ENCODE measurements at places on chromosomes 3 and 15.

GRCh38 chr15:31489281-31489680 is 162.6 kb downstream of the KLF13 start:
- no peak for DNase-seq

- DNase-seq, result no peak
Observed at GRCh38 chr3:172634948-172635347, 75.9 kb downstream of the NCEH1 start.

DNA sequence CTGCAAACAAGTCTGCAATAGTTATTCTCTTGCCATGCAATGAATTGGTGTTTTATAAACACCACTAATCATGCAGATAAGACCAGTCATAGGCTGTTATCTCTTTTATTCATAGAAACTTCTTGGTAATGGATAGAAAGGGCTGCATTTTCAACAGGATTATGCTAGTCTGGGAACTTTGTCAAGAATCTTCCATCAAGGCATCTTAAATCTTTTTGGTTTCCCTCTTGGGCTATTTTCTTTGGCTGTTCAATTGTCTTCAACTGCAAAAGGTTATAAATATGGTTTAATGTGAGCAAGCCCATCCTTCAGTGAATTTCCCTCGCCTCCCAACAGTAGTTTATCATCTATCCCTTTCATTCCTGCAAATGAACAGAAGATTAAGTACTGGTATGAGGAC is 59.0 kb upstream of the MINAR1 start:
- DNase-seq, result no peak

DNA sequence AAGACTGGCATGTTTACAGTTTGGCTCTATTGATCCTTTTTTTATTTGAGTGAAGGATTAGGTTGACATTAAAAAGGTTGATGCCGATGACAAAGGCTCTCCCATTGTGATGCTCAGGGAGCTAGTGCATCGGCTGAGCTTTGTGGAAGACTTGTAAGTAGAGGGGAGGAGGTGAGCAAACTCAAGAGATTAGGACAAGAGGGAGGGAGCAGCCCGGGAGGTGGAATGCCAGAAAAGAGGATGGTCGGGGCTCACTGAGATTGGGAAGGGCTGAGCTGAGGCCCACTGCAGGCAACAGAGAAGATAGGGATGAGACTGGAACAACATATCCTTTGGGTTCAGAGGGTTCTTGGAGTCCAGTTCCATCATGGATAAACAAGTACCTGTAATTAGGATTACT is 26.5 kb upstream of the PSMD6 start:
- no peak for DNase-seq

- DNase-seq, result no peak
Observed at GRCh38 chr15:57718309-57718708, 11.8 kb downstream of the POLR2M start.

DNA sequence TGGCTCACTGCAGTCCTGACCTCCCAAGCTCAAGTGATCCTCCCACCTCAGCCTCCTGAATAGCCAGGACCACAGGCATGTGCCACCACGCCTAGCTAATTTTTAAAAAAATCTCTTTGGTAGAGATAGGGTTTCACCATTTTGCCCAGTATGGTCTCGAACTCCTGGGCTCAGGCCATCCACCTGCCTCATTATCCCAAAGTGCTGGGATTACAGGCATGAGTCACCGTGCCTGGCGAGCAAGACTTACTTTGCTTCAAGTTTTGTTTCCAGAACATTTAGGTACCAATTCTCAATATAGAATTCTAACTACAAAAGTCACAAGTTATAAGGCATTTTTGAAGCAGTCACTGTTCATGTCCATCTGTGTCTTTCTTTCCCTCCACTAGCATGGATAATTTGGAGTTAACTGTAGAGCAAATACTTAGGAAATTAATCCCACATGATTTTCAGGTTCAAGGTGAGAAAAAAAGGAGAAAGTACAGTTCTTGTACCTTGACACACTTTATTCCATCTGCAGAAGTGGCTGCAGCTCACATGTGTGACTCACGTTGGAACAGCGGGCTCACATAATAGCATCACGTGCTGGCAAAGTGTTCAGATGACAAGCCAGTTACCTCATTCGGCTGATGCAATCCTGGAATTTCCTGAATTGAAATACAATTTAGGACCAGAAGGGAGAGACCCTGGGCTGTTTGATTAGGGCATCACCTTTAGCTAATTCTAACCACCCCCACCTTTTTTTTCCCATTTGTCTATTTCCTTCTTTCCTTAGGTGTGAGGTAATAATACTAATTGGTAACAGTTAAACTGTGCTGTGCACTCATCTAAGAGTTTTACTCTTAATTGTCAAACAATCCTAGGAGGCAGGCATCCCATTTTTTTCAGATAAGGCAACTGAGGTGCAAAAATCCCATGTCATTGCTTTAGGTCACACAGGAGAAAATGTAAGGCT is 46.9 kb upstream of the NEDD4 start:
- DNase-seq, result no peak

DNA sequence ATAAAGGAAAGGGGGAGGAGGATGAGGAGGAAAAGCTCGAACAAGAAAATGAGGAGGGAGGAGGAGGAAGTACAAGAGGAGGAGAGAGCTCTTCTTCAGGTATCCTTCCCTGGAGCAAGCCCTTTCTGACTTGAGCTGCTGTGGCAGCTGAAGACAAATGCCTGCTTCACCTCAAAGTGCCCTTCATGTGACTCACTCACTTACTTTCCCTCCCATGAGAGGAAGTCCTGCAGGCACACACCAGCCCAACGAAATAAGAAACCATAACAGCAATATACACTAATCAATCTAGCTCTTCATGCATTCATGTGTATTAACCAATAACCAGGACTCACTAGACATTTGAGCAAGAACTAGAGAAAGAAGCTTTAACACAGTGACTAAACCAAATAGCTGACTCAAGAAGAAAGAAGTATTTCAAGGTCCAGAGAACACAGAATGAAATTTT is 251.9 kb downstream of the IGSF11 start:
- DNase-seq, result no peak

- no peak for DNase-seq
Observed at GRCh38 chr3:55501905-55502304, 14.8 kb upstream of the WNT5A start.

DNA sequence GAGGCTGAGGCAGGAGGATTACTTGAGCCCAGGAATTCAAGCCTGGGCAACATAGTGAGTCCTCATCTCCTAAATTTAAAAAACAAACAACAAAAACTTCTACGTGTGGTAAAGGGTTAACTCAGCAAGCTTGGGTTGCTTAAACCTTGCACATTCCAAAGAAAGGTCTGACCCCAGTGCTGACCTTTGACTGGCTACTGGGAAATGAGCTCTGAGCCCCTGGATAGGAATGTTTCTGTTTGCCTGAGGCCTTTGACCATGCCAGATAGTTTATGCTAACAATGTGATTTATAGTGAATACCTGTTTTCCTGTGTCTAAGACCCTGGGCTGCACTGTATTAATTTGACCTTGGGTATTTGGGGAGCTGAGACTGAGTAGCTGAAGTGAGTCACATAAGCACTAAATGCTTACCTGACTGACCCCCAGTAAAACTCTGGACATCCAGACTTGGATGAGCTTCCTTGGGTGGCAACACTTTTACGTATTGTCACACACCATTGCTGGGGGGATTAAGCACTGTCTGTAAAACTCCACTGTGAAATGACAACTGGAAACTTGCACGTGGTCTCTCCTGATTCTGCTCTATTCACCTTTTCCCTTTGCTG is 20.7 kb downstream of the TCAIM start:
- peak; percentile 34 for DNase-seq

DNA sequence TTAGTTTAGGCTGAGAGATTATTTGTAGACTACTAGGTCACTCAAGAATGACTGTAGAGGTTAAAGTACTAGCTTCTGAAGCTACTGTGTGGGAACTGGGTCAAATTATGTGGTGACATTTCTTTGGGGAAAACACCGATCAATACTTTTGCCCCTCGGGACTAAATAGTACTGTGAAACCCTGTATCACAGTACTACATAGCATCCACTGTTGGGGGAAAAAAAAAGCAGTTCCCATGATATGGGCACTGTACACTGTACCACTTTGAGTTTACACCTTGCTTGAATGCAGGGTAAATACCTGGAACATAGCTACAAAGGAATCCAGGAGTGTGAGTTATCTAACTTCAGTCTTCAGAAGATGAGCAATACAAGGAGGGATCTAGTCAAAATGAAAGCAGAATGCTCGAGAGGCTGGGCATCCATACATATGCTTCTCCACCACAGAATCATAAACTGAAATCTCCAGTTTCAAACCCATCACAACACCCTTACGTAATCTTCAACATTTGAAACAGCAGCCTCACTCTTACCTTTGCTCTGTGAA is 311.4 kb downstream of the UNC13C start:
- no peak for DNase-seq

DNA sequence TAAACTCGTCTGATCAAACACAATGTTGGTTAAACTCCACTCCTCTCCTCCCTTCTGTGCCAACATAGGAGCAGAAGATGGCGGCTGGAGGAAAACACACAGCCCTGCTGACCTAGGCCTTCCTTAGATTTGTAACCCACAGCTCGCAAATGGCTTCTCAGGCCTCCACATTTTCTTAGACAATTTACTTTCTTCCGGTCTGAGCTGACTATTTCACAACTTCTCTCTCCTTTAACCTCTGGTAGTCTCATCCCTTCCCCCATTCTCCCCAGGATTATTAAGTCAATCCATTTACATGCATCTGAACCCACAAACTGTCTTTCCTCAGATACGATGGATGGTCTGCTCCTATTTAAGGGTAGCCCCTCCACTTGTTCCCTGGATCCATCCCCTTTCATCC is 25.7 kb upstream of the ULK4 start:
- no peak for DNase-seq

DNA sequence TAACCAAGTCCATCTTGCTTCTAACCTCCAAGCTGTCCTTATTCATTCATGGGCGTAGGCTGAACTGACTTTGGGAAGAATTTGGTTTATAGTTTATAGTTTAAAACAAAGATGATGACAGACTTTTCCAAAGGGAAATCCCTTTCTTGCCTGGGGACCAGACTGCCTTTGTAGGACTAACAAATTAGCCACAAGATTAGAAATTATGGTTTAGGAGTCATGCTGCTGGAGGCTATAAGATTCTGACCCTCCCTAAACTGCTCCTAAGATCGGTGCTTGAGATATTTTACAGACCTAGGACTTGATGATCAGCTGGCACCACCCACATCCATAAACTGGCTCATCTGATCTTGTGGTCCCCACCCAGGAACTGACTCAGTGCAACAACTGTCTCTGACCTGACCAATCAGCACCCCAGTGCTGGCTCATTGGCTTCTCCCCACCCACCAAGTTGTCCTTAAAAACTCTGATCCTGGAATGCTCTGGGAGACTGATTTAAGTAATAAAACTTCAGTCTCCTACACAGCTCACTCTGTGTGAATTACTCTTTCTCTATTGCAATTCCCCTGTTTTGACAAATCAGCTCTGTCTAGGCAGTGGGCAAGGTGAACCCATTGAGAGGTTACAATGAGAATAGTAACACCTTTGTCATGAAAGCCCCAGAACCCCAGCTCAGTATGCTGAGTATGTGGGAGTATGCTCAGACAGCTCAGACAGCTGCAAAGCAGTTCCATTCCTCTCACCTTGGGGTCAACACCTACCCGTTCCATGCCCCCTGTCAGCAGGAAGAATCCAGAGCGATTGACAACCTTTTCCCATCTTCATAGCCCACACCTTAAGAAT is 51.6 kb upstream of the C15orf39 start:
- DNase-seq, result no peak

DNA sequence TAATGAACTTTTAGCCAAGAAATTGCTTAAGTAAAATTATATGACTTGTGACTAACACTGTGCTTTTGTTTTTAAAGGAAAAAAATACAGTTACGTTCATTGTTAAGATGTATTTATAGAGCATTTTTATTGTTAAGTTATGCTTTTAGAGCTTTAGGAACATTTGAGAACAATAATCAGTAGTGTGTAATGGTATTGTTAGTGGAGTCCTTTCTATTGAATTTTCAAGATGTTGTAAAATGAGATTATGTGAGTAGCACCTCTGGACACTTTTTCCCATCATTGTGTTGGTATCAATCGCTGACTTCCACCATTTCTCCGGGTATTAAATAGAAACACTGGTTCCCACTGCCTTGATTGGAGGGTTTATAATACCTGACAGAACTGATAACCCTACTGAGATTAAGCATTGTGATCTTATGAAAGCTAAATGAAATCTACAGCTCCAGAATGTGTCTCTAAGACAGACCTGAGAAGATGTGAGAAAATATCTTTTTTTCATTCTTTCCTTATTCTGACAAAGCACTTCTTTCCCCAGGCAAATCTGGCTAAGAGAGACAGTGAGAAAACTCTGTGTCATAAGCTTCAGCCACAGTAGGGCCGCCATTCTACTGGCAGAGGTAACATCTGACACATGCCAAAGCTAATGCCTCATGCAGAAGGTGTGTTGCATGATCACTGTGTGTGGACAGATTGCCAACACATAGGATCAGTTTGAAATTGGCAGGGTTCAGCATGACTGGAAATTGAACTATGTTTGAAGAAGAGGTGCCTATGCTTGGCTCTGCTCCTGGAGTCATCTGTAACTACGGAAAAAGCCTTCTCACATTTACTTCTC is 610.8 kb downstream of the MECOM start:
- no peak for DNase-seq

- DNase-seq, result no peak
Observed at GRCh38 chr15:83918011-83918410, 264.1 kb downstream of the ADAMTSL3 start.

DNA sequence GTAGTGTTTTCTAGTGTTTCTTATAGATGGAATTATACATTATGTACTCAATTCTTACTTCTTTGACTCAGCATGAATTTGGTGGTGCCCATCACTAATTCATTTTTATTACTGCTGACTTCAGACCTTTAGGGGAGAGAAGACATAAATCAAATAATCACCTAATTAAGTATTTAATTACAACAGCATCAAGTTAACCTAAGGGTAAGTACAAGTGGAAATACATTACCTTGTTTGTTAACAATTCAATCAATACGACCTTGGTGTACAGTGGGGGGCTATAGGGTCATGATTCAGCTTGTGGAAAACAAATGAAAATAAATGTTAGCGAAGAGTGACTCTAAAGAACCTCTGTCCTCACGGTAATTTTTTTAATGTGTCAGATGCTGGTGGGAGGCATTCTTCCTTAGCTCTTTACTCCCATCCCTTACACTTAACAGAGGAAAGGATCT is 538 bp upstream of the CAPN7 start:
- no peak for DNase-seq

- DNase-seq, result no peak
Observed at GRCh38 chr3:52892290-52892624, 5.1 kb downstream of the STIMATE start.

DNA sequence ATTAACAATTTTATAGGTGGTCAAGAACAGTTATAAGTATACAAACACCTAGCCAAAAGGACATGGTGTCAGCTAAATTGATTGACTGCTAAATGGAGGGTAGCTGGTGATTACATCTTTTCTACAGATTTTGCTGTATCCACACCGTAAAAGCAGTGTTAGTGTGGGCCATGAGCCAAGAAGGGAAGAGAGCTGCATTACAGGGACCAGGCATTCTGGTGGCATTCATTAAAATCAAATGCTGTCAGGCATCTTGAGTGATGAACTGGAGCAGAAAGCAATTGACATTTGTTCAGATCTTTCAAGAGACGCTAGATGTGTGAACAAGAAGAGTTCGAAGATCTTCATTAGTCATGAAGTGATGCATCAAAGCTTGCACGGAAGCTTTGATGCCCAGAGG is 177.9 kb downstream of the ARPP21 start:
- DNase-seq, result no peak
